ENCODE measurements at places on chromosomes 5 and 9.

- DNase-seq, result no peak
Observed at GRCh38 chr9:134283111-134283515, 43.1 kb upstream of the RXRA start.

DNA sequence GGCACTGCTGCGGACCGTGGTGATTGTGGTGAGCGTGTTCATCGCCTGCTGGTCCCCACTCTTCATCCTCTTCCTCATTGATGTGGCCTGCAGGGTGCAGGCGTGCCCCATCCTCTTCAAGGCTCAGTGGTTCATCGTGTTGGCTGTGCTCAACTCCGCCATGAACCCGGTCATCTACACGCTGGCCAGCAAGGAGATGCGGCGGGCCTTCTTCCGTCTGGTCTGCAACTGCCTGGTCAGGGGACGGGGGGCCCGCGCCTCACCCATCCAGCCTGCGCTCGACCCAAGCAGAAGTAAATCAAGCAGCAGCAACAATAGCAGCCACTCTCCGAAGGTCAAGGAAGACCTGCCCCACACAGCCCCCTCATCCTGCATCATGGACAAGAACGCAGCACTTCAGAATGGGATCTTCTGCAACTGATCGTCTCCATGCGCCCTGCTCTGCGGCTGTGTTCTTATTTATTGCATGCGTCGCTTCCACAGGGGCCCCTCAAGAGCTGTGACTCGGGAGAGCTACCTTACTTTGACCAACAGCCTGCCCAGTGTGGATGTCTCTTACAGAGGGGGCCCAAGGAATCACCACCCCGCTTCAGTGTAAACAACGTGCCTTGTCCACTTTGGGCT lies 10.8 kb downstream of the S1PR3 start:
- DNase-seq, result no peak

DNA sequence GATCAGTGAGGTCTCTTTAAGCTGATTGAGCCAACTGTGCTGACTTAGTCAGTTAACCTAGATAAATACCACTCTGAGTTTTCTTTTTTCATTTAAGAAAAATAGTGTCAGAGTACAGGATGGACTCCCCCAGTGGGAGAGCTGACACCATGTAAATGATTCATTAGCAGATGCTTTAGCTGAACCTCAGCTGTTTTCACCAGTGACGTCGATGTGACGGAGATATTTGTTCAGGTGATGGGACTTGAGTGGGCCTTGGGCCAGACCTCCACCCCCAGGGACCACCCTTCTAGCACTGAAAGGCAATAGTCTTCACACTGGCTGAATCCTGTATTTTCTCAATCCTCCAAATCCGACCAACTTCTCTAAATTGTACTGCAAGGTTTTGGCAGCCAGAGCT lies 196.1 kb downstream of the GAS1 start:
- DNase-seq, result no peak

GRCh38 chr5:167816354-167816753 lies 475.1 kb upstream of the WWC1 start:
- no peak for DNase-seq

DNA sequence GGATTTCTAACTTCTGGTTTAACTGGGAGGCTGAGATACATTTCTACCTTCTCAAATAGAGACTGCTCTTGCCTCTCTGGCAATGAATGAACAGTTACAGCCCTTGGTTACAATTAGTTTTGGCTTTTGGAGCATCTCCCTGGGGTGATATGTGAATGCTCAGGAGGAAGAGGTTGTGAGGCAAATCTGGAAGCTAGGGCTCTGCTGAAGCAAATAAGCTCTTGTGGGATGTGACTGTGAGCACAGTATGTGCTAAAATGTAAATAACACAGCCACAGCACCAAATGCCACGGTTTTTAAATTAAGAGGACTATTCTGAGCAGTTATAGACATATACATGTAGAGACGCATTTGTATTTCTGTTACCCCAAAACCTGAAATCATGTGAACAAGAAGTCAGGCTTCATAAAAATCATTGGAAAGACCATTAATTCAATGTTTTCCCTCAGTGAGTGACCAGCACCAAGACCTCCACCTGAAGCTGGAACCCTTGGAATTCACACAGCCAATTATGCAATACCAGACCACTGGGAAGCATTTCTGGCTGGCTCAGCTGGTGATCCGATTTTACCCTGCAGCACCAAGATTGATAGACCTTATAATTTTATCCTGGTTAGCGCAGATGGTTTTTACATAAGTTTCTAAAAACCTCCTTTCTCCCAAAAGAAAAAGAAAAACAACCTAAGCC lies 3.0 kb upstream of the SLC44A1 start:
- DNase-seq, result no peak

GRCh38 chr5:167063116-167063515 lies 1228.3 kb upstream of the WWC1 start:
- no peak for DNase-seq

DNA sequence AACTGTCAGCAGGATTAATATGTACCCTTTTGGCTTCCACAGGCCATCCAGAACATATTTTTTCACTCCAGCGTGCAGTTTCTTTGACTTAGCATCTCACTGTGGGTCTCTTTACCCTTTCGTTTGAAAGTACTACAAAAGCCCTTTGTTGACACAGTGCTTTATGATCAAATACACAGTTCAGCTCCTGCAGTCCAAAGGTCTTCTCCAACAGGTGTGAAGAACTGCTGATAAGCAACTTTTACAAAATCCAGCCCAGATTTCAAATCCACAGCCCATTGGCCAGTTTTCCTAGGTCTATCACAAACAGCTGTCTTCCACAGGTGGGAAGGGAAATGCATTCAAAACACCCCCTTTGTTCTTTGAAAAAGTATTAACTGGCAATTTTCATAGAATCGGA lies 54.8 kb downstream of the MYO10 start:
- no peak for DNase-seq

DNA sequence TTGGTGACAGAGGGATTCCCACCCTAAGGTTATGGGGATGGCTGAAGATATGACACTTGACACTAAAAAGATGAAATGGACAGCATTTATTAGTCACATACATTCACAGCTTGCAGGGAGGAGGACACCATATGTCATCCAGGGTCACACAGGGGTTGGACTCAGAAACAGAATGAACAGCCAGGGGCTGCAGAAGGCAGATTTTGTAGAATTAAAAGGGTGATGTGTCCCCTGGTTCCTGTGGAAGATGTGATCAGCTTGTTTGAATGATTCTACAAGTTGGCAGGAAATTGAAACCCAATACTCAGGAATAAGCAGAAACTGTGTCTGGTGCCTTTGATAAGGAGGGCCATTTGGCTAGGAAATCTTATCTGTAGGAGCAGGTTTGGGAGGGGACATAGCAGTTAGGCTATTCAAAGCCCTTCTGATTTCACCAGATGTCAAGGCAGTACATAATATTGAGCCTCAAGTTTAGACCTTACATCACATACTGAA lies 102.3 kb upstream of the GRIN3A start:
- DNase-seq, result no peak

- DNase-seq, result no peak
Observed at GRCh38 chr9:13896922-13897835, 416.8 kb downstream of the NFIB start.

DNA sequence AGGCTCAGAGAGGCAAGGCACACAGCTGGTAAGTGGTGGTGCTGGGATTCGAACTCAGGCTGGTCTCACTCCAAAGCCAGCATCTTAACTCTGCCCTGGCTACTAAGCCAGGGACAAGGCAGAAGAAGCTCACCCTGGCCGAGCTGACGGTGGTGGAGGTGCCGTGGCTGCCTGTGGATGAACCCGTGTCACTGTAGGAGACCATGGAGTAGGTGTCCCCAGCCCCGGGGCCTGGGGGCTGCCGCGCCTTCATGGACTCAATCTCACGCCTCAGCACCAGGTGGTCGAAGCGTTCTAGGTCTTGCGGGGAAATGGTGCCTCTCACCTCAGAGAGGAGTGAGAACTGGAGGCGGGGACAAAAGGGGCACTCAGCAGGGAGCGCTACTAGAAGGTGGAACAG lies 35.4 kb upstream of the AKNA start:
- DNase-seq, result no peak

- no peak for DNase-seq
Observed at GRCh38 chr5:141485321-141486055, 658 bp downstream of the PCDHGC4 start.

GRCh38 chr5:122434205-122434970 lies 122.4 kb downstream of the SNCAIP start:
- no peak for DNase-seq

DNA sequence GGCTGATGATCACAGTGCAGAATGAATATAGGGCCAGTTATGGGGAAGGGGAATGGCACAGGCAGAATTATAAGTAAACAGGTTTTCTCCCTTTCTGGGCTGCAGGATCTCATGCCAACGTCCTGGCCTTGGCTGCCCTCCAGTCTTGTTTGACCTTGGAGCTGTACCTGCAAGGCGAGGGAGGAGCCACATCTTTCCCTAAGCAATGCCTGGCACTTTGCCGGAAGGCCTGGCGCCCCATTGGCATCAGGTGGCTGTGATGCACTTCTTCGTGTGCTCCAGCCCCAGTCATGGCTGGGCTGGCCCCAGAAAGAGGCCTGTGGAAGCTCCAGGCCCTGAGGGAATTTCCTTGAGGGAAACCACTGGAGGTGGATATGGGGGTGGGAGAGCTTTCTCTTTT lies 16.7 kb upstream of the IQGAP2 start:
- DNase-seq, result no peak

- no peak for DNase-seq
Observed at GRCh38 chr9:93086447-93087224, 9.4 kb upstream of the CARD19 start.

GRCh38 chr5:168613996-168614395 lies 34.8 kb upstream of the PANK3 start:
- DNase-seq, result no peak

- no peak for DNase-seq
Observed at GRCh38 chr9:19232823-19233194, 2.3 kb downstream of the DENND4C start.

- DNase-seq, result no peak
Observed at GRCh38 chr5:137580030-137580429, 80.9 kb upstream of the SPOCK1 start.

- DNase-seq, result peak; percentile 9
Observed at GRCh38 chr9:122498883-122499288, 11.7 kb upstream of the OR1J2 start.

DNA sequence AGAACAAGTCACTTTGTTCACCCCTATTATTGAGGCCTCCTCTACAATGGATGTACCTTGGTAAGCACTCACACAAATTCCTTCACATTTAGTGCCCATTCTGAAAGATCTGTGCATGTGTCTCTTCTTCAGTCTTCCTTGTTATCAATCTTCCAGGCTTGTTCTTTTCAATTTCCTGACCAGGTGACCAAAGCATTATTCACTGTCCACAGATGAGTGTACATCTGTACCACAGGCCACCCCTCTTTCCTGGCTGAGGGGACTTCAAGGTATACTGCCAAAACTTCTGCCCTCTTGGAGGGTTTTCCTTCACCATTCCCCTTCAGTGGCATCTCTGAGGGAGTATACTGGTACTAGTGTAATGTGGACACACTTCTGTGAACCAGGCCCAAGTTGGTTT lies 25.5 kb upstream of the STOM start:
- DNase-seq, result no peak

- DNase-seq, result no peak
Observed at GRCh38 chr5:124383693-124384092, 362.7 kb downstream of the ZNF608 start.

DNA sequence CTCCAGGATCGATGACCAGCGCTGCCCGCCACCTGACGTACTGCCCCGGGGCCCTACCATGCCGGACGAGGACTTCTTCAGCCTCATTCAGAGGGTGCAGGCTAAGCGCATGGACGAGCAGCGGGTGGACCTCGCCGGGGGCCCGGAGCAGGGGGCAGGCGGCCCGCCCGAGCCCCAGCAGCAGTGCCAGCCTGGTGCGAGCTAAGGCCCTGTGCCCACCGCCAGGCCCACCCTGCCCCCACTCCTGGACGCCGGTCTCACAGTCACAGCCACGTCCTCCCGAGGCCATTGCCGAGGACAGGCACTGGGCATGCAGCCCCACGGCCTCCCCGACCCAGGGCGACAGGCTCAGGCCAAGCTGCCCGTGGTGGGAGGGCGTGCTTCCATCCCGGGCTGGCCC lies 5.5 kb downstream of the DNLZ start:
- DNase-seq, result no peak

DNA sequence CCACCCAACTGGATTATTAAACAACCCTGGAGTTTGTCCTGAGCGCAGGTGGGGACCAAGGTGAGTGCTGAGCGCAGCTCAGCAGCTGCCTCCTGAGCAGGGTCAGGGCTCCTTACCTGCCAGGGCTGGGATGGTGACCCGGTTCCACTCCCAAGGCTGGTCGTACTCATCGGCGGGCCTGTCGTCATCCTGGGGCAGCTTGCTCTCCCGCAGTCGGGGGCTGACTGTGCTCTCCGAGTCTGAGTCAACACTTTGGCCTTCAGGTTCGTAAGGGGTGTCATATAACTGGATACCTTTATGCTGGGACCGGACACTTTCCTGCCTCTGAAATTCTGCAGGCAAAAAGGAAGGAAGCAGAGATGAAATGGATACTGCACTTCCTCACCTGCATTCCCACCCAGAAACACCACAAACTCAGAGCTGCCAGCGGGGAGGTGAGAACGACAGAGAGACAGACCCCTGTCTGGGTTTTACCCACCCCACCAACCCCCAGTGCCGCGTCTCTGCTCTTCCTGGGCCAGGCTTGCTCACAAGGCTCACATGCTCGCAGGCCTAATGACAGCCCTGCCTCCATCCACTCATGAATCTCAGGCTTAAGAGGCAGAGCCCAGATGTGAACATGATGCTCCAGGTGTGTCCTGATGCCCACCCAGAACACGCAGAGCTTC lies 70.7 kb upstream of the SLC25A51 start:
- DNase-seq, result no peak

DNA sequence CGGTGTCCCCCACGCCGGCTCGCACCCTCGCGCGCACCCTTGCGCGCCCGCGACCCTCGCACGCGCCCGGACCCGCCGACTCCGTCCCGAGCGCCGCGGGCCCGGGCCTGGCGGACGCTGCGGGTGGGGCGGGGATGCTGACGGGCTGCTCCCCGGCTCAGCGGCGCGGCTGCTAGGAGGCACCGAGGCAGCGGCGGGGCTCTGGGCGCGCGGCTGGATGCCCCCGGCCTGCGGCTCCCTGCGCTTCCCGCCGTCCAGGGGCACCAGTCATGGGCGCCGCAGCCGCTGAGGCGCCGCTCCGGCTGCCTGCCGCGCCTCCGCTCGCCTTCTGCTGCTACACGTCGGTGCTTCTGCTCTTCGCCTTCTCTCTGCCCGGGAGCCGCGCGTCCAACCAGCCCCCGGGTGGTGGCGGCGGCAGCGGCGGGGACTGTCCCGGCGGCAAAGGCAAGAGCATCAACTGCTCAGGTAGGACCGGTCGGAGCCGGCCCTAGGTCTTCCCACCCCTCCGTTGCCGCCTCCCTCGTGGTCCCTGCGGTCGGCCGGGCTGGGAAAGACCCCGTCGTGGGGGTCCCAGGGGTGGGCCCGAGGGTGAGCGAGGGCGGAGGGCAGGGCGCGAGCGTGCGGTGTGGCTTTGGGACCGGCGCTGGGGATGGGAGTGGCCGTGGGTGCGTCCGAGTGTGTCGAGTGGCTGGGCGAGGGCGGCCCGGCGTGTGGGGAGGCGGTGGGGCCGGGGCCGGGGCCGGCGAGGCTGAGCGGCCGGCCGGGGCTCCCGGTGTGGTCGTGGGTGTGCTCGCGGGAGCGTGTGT lies 530 bp downstream of the TMEFF1 start:
- no peak for DNase-seq

GRCh38 chr5:10876006-10876744 lies 115.1 kb upstream of the DAP start:
- no peak for DNase-seq

GRCh38 chr5:57207681-57208080 lies 33.8 kb downstream of the GPBP1 start:
- DNase-seq, result no peak

- no peak for DNase-seq
Observed at GRCh38 chr5:134000696-134001453, 3.9 kb downstream of the VDAC1 start.
